ENCODE measurements at places on chromosomes 6 and 20.

GRCh38 chr6:26629359-26629758 lies 30.2 kb downstream of the ZNF322 start:
- no peak for DNase-seq

DNA sequence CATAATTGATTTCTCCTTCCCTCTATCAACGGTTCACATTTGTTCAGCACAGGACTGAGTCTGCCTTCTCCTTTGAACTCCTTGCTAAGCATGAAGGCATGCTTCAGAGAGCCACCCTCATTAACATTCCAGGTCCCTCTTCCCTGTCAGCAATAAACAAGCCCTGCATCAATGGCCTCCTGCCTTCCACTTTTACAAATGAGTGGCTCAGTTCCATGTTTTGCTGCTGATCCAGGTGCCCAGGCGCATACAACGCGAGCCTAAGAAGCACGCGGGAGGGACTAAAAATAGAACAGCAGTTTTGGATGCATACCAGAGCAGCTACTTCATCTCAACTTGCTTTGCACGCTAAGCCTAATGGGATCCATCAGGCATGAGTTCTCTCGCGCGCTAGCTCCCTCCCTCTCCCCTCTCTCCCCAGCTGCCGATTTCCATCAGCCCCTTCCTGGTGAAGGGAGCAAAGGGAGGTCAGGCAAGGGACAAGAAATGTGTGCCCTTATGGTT lies 53.4 kb downstream of the TRAF3IP2 start:
- DNase-seq, result no peak

DNA sequence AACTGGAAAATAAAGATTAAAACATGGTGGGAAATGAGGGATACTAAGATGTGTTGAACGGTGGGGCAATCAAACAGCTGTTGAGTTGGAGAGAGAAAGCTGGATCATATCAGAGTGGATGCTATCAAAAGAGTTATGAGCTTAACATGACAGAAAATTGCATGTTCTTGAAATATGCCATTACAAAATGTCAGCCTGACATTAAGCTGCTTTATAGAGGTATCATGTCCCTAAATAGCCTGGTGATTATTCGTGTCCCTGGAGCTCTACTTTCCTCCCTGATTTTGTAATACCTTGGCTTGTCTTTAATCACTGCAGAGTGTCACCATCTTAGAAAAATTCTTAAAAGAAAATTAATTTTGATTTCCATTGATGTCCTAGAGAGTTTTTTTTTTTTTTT lies 223.1 kb downstream of the PHF3 start:
- no peak for DNase-seq

DNA sequence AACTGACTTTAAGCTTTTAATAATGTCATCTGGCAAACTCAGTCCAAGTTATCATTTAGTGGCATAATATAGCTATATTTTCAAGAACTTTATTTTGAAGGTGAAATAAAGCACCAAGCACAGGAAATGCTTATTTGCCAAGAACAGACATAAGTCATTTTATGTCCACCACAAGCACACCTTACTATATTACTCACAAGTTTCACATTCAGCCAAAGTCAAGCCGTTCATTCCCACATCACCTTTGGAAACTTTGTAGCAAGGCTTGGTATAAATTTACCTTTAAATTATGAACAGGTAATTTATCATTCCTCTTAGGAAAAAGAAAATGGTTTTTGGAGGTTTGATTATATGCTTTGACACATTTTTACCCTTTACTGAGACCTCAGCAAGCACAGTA lies 236.8 kb upstream of the FKBP1C start:
- no peak for DNase-seq

DNA sequence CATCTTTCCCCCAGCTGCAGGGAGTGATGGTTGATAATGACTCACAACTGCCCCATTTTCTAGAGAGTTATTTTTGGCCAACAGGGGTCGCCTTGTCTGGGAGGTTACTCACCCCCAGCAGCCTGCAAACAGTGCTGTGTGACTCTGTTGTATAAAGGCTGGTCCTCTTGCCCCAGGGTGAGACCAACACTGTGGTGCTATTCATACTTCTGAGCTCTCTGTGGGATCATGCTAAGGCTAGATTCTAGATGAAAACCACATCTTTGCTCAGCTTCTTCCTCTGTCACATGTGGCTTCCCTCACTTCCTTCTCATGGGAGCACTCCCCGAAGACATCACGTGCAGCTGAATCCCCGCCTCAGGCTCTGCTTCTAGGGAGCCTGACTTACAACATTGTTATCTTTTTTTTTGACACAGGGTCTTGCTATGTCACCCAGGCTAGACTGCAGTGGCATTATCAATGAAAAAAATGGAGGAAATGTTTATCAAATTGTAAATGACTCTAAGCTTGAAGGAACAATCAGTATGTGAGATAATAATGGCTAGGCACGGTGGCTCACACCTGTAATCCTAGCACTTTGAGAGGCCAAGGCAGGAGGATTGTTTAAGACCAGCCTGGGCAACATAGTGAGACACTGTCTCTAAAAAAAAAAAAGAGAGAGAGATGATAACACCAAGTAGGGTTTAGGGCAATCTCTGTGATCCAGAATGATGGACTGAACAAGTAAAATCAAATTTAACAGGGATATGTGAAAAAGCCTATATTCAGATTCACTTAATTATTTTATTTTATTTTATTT lies 55.7 kb upstream of the SLC23A2 start:
- DNase-seq, result peak; percentile 95

DNA sequence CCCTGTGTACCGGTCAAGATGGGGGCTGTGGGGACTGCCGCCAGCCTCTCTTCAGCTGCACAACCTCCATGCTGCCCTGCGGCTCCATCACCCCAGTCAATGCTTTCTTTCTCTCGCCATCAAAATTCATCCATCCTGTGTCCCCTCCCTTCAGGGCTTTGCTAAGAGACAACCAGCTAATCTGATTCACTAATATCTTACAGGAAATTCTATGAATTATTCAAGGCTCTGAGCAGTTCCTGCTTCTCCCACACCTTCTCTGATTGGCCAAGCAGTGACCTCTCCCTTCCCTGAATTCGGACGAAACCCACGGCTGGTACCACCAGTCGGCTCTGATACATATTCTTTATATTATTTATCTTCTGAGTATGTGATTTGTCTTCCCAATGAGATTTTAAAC lies 13.8 kb downstream of the ITPR3 start:
- no peak for DNase-seq

DNA sequence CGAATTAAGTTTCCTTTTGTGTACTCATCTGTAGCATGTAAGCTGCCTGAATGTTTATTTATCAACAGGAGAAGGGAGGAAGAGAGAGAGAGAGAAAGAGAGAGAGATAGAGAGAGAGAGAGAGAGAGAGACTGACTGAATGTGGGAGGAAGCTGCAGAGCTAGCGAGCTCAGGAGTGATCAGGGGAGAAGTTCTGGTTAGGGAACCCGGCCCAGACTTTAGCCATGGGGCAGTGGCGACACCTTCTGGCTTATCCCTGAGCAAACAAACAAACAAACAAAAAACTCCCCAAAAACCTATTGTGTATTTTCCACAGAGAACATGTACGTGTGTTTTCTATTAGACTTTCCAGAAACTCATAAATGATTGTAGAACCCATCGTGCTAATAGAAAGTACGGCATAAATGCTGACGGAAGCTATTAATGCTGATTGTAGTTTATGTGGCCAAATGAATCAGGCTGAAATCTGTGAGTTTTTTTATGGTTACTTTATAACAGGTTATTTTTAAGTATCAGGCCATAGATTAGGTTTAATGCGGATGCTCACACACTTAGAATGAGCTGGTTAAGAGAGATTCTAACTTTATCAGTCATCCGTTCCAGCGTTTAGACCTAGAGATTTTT lies 92.8 kb downstream of the CLIC5 start:
- peak; percentile 33 for DNase-seq

GRCh38 chr20:3227506-3227905 lies 11.5 kb downstream of the SLC4A11 start:
- no peak for DNase-seq

DNA sequence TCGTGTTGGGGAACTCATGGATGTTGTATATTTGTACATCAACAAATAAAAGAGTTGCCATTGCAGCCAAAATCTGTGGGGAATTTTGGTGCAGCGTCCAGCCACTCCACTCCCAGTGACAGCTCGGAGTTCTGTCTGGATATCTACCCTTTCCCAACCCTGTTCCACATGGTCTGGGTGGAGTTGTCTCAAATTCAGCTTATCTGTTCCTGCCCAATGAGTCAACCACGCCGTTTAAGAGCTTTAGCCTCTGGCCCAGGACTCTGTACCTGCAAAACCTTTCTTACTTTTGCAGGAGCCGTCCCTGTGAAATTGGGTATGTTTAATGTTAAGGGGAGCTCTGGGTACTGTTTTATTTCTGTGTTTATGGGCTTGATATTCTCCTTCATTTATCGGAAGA lies 33.9 kb upstream of the OVOL2 start:
- no peak for DNase-seq

DNA sequence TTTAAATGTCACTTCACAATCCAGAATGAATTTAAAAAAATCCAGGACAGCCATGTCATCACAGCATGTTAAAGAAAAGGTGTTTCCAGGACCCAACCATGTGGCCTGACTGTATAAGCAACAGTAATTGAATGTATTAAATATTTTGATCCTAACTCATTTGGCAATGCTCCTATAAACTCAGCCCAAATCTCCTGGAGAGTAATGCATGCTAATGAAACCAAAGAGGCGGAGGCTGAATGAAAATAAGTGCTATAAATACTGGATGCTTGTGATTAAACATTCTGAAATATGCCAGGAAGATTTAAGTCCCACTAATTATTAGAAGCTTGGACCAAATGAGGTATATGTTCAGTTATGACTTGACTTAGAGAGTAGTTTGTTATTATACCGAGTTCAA lies 486.8 kb downstream of the FRK start:
- DNase-seq, result no peak

DNA sequence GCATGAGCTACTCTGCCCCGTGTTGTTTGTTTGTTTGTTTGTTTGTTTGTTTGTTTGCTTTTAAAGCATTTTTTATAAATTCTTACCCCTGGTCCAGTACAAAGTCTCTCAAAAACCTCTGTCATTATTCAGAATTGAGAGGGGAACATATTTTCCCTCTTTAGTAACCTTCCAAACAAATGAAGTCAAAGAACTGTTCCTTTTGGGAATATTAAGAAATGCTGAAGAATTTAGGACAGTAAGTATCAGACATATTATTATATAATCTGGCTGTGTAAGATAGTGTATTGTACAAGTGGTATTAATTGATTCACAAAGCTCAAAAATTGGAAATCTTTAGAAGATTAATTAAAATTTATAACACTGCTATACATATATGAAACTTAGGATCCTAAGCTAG lies 54.7 kb downstream of the BMP5 start:
- DNase-seq, result no peak

GRCh38 chr6:53269827-53270226 lies 78.9 kb downstream of the ELOVL5 start:
- DNase-seq, result no peak

DNA sequence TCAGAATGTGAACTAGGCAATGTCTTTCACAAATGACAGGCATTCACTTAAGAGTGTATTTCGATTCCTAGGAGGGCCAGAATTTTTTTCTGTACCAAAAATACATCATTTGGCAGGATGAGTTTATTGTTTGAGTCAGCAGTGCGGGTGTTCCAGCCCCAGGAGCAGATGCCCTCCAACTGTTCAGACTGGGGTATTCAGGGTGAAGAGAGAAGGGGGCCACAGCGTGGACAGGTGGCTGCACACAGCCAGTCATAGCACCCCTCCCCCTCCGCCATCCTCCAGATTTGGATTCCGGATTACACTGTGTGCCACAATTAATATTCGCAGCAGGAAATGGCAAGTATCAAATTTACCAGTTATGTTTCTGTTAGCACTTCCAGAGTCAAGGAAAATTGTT lies 38.6 kb downstream of the RIPOR2 start:
- DNase-seq, result no peak

DNA sequence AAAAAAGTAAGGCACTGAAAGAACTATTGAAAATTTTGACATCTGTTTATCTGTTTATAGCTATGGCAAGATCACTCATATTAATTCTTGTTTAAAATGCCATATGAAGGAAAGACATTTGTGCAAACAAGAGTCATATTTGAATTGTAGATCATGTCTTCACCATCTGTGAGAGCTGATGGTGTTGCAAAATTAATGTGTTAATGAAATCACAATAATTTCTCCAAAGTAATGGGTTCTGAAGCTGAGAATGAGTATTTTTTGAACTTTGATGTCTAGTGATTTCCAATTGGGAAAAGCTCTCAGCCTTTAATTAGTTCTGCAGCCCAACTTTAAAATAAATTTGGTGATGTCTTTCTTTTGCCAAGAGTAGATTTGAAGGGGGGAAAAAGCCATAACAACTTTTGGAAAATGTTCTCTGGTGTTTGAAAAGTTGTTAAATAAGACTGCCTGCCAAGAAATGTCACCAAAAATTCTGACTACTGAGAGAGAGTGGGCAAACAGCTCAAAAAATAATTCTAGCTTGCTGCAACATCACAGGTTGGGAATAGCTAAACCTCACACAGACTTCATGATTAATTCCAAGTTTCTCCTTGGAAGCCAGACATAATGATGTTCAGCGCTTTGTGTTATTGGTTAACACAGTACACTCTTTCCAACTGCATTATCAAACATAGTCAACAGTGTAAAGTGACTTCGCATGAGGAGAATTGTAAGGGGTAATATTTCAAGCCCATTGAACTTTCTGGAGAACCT lies 142.6 kb downstream of the SOBP start:
- DNase-seq, result no peak

DNA sequence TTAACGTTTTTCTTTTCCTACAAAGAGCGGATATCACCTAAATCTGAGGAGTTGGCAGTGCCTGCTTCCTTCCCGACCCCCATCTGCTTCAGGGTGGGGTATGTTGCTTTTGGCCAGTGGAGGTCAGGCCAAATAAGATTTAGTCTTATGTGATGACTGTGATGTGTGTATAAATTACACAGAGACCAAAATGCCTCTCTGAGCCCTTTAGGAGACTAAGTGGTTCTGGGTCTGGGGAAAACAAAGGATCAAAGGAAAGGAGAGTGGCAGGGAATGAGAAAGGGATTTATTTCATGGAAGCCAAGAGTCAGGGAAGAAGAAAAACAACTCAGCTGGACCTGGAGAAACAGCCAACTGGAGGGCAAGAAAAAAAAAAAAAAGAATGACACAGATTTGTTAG lies 39.1 kb upstream of the TBC1D7 start:
- DNase-seq, result no peak

All from Jurkat, Clone E6-1 (cell line).